Hippocampal formation (tissue), 2 donors: ENCODE measurements at places on chromosomes 2 and 18.

GRCh38 chr2:7711167-7711566 lies 794.0 kb downstream of the RNF144A start:
- no peak for DNase-seq

GRCh38 chr2:15730545-15731212 lies 139.0 kb downstream of the DDX1 start:
- peak; percentile 80 for DNase-seq

DNA sequence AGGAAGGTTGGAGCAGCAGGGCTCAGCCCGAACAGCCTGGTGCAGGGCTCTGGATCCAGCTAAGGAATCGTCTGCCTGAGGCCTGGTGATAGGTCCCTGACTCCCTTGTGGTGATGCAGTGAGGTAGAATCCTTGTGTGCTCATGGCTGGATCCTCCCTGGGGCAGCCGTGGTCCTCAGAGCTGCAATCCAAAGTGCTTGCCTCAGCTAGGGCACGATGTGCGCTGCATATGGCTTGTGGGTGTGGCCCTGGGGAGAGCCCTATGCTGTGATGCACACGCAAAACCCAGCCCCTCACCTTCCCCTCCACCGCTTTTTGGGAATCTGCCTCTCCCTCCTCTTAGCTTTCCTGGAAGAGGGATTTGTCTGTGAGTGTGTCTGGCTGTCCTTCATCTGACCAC lies 142.2 kb downstream of the DYSF start:
- no peak for DNase-seq

DNA sequence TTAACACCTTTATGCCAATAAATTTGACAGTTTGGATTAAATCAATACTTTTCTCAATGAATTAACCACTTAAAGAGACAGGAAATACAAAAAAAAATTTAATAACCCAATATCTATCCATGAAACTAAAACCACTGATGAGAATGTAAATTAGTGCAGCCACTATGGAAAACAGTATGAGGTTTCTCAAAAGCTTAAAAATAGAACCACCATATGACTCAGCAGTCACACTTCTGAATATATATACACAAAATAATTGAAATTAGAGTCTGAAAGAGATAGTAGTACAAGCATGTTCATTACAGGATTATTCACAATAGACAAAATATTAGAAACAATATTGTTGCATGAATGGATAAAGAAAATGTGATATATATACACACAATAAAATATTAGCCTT lies 382.1 kb upstream of the SETBP1 start:
- no peak for DNase-seq

DNA sequence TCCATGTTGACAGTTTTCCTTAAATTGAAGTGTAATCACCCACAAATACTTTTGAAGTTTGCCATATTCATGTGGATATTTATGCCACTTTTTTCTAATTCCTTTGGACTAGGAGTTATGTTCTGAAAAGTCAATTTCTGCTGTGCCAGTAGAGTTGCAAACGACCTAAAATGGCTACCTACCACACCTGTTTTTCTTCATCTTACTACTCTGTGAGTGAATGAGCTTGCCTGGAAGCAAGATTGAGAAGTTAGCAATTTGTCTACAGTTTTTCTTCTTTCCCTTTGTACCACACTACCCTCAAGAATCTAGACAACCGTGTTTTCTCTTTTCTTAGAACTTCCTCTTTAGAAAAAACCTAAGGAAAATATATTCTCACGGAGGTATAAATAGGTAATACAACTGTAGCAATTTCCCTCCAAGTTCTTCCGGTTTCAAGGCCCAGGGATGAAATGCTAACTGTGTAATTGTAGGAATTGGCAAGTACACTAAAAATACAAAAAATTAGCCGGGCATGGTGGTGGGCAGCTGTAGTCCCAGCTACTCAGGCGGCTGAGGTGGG lies 7.3 kb upstream of the SLC39A10 start:
- DNase-seq = no peak

DNA sequence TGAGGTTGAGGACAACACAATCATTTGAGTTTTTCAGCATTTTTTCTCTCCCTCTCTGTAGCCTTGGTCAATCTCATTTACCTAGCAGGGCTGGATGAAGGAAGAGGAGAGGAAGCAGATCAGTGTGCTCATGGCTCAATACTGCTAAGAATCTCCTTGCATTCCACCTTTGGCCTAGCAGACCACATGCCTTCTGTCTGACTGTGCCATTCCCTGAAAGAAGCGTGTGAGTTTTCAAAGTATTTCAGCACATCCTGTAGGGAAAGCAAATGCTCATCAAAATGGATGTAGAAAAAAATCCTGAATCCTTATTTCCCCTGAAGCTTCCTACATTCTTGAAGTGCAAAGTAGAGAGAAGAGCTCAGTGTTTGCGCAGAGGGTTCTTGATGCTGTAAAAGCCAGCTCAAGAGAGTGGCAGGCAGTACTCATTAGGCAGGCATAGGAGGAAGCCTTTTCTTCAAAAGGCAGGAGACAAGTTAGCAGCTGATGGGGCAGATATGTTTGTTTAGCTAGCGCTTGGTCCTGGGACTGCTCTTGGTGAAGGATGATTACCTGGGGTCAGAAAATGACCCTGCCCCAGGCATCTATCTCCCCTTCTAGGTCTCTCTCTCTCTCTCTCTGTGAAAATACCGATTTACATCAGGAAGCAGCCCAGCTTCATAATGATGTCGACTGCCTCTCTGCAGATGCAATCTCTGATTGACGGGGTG lies 14.4 kb upstream of the PIK3C3 start:
- no peak for DNase-seq

DNA sequence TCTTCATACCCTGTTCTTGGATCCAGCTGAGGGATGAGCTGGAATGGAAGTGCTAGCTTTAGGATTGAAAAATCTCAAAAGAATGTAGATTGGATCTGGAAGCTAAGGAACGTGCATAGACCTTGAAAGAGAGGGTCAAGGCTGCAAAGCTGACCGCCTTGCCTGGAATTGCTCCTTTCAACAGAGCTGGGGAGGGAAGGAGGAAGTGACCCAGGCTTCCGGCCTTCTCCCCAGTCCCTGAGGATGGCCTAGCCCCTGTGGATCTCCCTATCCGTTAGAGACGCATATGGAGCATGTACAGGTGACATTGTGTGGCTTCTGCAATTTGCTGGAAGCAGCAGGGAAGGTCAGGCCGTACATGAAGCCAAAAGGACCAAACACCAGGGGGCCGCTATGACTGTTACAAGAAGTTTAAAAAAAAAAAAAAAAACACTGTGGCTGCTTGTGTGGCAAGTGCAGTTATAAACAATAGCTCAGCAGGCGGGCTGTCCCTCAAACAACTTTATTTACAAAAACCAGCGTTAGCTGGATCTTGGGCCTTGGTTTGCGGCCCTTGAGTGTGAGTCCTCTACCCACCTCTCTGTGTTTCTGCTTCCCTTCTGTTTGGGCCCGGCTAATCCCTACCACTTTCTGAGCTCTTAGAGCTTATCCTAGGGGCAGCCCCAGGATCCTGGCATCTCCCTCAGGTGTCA lies 227.6 kb downstream of the SEPTIN10 start:
- no peak for DNase-seq

DNA sequence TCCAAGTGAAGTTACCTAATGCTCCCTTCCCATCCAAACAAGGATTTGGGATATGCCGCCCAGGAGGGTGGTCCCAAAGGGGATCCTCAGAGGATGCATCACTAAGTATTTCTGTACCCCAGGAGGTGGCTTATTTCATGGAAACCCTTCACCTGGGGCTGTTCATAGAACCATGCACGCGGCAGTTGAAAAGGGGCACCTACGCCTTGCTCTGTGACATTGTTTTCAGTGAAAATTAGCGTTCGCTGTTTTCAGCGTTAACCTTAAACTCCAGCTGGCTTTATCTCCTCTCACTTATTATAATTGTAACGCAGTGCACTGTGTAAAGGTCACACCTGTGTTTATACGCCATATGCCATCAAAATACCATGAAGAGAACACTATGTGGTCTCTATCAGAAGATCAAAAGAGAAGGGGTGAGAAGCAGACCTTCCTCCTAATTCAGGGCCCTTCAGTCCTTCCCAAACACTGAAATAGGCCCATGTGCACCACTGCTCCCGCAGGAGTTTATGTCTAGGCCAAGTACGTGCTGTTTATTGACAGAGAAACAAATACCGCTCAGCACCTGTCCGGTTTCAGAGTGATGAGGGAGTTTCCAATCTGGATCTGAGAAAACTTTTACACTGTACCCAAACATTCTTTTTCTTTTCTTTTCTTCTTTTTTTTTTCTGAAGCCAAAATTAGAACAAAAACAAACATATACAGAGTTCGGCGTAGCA lies 162.1 kb downstream of the BCL2 start:
- DNase-seq = no peak

DNA sequence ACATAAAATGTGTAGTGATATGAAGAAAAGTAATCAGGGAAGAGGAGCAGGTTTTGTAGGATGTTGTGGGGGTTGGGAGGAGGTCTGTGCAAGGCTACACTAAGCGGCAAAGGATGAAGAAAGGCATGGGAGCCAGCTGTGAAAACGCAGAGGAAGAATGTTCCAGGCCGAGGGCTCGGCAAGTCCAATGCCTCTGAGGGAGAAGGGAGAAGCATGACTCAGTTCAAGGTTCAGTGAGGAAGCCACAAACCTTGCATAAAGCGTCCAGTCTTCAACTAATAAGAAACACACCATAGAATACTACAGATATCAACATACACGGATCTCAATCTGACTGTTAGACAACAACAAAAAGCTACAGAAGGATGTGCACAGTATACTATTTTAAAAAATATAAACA lies 16.2 kb downstream of the EPB41L3 start:
- DNase-seq = no peak

GRCh38 chr2:102190430-102191107 lies 3.7 kb downstream of the IL1RL2 start:
- no peak for DNase-seq

- DNase-seq = no peak
Measured at GRCh38 chr18:5967666-5968065, 72.3 kb upstream of the TMEM200C start.

- DNase-seq = no peak
Measured at GRCh38 chr2:61631321-61631720, 93.2 kb upstream of the XPO1 start.

- no peak for DNase-seq
Measured at GRCh38 chr2:20430461-20431300, 16.2 kb upstream of the RHOB start.

DNA sequence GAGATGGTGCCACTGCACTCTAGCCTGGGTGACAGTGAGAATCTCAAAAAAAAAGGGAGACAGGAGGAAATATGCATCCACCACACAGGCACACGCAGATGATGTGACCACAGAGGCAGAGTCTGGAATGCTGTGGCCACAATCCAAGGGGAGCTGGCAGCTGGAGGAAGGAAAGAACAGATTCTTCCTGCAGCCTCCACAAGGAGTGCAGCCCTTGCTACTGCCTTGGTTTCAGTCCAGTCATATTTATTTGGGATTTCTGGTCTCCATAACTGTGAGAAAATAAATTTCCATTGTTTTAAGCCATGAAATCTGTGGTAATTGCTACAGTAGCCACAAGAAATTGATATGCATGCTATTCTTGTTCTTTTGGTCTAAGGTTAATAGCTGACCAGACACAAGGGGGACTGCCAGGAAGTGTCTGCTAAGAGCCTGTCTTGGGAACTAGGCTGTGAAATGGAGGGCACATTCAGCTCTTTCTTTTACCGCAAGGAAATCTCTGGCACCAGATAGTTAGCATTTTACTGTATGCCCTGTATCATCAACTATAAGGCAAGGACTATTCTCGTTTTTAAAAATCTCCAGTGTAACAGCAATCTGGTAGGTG lies 133.1 kb upstream of the SEC11C start:
- no peak for DNase-seq
